Neural crest cell (in vitro differentiated cells): ENCODE measurements at places on chromosomes 5 and 9. TPM values are rescaled to one million over a fixed set of nuclear protein-coding genes. Genes with fewer than 3 reads are reported as not detected.

The CCDC183 gene
- 0.93 and 1.4 TPM in 2 replicates for total RNA-seq

DNA sequence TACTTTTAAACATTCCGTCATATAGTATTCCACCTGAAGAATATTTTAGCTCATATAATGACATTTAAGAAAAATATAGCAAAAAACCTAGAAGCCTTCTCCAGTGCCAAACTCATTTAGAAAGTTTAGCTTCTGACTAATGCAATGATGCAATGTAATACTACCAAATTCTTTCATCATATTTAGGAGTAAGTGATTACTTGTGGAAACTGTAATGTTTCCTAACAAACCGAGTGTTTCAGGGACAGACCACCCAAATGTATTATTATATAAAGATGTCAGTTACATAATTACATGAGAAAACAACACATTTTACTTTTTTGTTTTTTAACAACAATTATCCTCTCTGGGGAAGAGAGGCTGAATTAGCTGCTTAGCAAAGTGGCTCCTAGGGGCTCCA lies 316.2 kb downstream of the ARL15 start:
- H3K4me1 ChIP-seq: peaks cover 18% of the 10 kb centered on the region
- no peaks in the 10 kb centered on the region for H3K27me3 ChIP-seq
- H3K27ac ChIP-seq: no peak overlapping the region
- H3K36me3 ChIP-seq: peaks cover 2% of the 10 kb centered on the region
- H3K4me3 ChIP-seq: no peak overlapping the region
- DNase-seq: no peak

GRCh38 chr5:124859027-124859426 lies 112.6 kb upstream of the ZNF608 start:
- H3K36me3 ChIP-seq: no peaks in the 10 kb centered on the region
- no peak overlapping the region for H3K27ac ChIP-seq
- no peaks in the 10 kb centered on the region for H3K27me3 ChIP-seq
- no peak overlapping the region for H3K4me3 ChIP-seq
- DNase-seq: no peak
- peaks cover 15% of the 10 kb centered on the region for H3K4me1 ChIP-seq

The FAM221B gene
- total RNA-seq: 0.19 and 0.43 TPM in 2 replicates

DNA sequence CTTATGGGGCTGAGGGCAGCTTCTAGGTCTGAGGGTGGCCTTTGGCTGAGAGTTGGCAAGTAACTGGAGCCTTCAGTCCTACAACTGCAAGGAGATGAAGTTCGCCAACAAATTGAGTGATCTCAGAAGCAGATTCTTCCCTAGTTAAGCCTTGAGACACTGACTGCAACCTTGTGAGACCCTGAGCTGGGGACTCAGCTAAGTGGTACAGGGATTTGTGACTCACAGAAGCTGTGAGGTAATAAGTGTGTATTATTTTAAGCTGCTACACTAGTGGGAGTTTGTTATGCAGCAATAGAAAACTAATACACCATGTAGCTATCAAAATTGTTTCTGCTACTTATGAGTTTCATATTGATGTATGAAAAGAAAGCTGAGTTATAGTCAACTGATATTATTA lies 279.2 kb downstream of the PIK3R1 start:
- peaks cover 26% of the 10 kb centered on the region for H3K36me3 ChIP-seq
- no peak overlapping the region for H3K4me3 ChIP-seq
- H3K27ac ChIP-seq: no peak overlapping the region
- H3K27me3 ChIP-seq: no peaks in the 10 kb centered on the region

DNA sequence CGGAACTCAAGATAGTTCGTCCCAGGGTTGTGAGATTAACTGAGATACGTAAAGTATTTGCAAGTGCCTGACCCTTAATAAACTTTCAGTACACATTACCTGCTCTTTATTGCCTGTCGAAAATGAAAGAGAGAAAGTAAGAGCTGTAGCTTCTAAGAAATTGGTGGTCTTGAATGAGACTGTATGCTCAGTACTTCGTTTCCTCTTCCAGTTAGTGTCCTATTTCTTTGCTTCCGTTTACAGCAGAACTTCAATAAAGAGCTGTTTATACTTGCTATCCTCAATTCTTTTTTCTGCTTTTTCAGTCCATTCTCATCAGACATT lies 534 bp downstream of the SRFBP1 start:
- H3K36me3 ChIP-seq: peaks cover 24% of the 10 kb centered on the region
- peak overlapping the region; percentile 99 for H3K4me3 ChIP-seq
- H3K4me1 ChIP-seq: peaks cover 24% of the 10 kb centered on the region
- no peak for DNase-seq

The PCDHAC2 gene
- 1.8 and 1.9 TPM in 2 replicates for total RNA-seq

- DNase-seq: no peak
- H3K4me3 ChIP-seq: peak overlapping the region; percentile 98
- H3K27ac ChIP-seq: no peak overlapping the region
- H3K36me3 ChIP-seq: peaks cover under 1% of the 10 kb centered on the region
- peaks cover 29% of the 10 kb centered on the region for H3K4me1 ChIP-seq
- no peaks in the 10 kb centered on the region for H3K27me3 ChIP-seq
These were observed 820 bp upstream of the NFX1 start for GRCh38 chr9:33289496-33289895.

DNA sequence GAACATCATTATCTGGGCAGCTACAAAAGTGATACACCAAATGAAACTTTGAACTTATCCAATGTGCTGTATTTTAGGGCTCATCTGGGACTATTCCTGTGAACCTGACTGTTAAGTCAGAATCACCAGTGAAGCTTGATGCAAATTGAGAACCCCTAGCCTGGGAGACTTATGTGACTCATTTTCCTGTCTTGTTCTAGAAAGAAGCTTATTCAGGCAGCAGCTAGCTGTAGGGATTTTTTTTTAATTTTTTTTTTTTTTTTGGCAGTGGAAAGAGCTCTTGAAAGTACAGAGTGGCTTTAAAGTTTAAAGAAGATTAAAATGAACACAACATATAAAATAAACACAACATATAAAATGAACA lies 81.1 kb upstream of the TNFAIP8 start:
- peaks cover 3% of the 10 kb centered on the region for H3K4me1 ChIP-seq
- no peak for DNase-seq
- H3K27me3 ChIP-seq: no peaks in the 10 kb centered on the region
- H3K36me3 ChIP-seq: peaks cover 3% of the 10 kb centered on the region

DNA sequence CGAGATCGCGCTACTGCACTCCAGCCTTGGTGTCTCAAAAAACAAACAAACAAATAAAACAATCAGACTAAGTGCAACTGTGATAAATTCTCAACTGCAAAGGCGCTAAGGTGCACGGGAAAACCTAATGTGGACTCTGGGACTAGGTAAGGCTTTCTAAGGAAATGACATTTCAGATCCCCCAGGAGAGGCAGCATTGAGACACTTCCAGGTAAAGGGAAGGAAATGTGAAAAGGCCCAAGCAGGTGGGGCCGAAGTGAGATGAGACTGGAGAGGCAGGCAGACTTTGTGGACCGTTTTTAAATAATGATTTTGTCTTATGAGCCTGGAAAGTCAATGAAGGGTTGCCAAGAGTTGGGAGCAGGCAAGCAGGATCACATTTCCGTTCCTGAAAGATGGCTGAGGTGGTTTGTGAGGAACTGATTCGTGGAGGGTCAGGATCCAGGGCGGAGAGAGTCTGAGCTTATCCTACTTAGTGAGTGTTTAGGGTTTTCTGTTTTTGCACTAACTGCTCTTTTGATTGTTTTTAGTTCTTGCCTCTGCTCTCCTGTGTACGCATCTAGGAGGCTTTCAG lies 2.0 kb upstream of the APBA1 start:
- no peak for DNase-seq
- no peaks in the 10 kb centered on the region for H3K36me3 ChIP-seq
- H3K27ac ChIP-seq: no peak overlapping the region
- peaks cover 17% of the 10 kb centered on the region for H3K4me1 ChIP-seq
- H3K27me3 ChIP-seq: peaks cover 21% of the 10 kb centered on the region

The CDO1 gene
- 27.6 and 28.9 TPM in 2 replicates for total RNA-seq

DNA sequence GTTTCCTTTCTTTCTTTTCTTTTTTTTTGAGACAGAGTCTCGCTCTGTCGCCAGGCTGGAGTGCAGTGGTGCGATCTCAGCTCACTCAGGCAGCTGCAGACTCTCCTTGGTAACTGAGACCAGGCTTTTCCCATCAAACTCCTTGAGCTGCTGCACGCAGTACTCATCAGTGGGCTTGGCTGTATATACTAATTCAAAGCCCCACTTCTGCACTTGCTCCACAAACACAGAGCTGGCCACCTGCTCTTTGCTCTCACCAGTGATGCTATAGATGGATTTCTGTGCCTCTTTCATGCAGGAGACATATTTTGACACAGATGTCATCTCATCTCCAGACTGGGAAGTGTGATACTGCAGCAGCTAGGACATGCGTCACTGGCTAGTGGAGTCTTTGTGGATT lies 252.7 kb downstream of the AP3B1 start:
- no peak overlapping the region for H3K27ac ChIP-seq
- no peak for DNase-seq
- H3K27me3 ChIP-seq: no peaks in the 10 kb centered on the region

- peaks cover 13% of the 10 kb centered on the region for H3K27me3 ChIP-seq
- no peak overlapping the region for H3K27ac ChIP-seq
- H3K4me3 ChIP-seq: no peak overlapping the region
- H3K4me1 ChIP-seq: peaks cover 6% of the 10 kb centered on the region
These were observed 318.2 kb downstream of the SLCO4C1 start for GRCh38 chr5:101977729-101978345.

The PCBD2 gene
- total RNA-seq: 11.8 and 12.1 TPM in 2 replicates

- DNase-seq: no peak
These were observed 72.7 kb downstream of the MTRR start for GRCh38 chr5:7941692-7942091.

DNA sequence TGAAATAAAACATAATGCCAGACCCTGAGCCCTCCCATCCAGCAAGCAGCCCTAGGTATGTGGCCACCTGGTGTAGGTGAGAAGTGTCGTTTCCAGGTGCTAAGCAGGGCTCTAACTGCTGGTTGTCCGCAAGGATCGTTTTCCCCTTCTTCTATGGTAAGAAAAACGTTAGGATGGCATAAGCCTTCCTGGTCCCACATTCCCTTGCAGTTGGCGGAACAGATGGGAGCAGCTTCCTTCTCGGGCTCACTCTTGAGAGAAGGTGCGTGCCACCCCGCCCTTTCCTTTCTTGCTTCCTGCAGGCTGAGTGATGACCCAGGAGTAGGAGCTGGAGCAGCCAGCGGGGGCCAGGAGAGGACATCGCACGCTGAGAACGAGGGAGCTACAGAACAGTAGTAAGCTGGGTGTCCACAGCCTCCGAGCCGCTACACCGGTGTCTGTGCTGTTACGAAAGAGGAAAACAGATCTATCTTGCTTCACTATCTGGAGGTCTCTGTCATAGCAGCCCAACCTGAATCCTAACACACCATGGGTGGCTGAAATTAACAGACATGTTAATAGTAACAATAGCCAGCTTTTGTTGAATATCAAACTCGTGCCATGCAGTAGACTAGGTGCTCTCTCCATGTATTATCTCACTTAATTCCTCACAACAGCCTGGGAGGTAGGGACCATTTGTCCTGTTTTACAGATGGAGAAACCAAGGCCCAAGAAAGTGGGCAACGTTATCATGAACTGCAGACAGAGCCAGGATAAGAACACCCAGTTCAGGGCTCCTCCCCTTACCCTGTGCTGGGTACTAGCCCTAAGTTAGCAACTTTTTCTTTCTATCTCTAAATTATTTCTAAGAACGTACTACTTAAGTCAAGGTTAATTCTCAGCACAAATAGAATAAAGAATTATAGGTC lies 139.8 kb downstream of the COL23A1 start:
- peaks cover 3% of the 10 kb centered on the region for H3K36me3 ChIP-seq
- H3K4me1 ChIP-seq: peaks cover 31% of the 10 kb centered on the region
- H3K4me3 ChIP-seq: no peak overlapping the region
- no peak for DNase-seq

- no peak overlapping the region for H3K4me3 ChIP-seq
- peaks cover 29% of the 10 kb centered on the region for H3K36me3 ChIP-seq
- H3K4me1 ChIP-seq: no peaks in the 10 kb centered on the region
- no peaks in the 10 kb centered on the region for H3K27me3 ChIP-seq
- no peak for DNase-seq
- no peak overlapping the region for H3K27ac ChIP-seq
These were observed 23.2 kb upstream of the PSAT1 start for GRCh38 chr9:78273761-78274160.

- no peak for DNase-seq
- peaks cover 16% of the 10 kb centered on the region for H3K36me3 ChIP-seq
- no peaks in the 10 kb centered on the region for H3K4me1 ChIP-seq
- H3K4me3 ChIP-seq: no peak overlapping the region
- H3K27me3 ChIP-seq: no peaks in the 10 kb centered on the region
These were observed 47.8 kb downstream of the KDM4C start for GRCh38 chr9:6805532-6805931.

- H3K27ac ChIP-seq: no peak overlapping the region
- no peak for DNase-seq
- H3K4me3 ChIP-seq: no peak overlapping the region
These were observed 80.1 kb downstream of the EGFLAM start for GRCh38 chr5:38338455-38338854.

The TMEM203 gene
- total RNA-seq: 45.0 and 49.7 TPM in 2 replicates

- H3K27me3 ChIP-seq: no peaks in the 10 kb centered on the region
- no peak for DNase-seq
- H3K27ac ChIP-seq: no peak overlapping the region
- no peak overlapping the region for H3K4me3 ChIP-seq
- H3K36me3 ChIP-seq: peaks cover 3% of the 10 kb centered on the region
These were observed 770.3 kb downstream of the KCTD16 start for GRCh38 chr5:144941004-144941403.

DNA sequence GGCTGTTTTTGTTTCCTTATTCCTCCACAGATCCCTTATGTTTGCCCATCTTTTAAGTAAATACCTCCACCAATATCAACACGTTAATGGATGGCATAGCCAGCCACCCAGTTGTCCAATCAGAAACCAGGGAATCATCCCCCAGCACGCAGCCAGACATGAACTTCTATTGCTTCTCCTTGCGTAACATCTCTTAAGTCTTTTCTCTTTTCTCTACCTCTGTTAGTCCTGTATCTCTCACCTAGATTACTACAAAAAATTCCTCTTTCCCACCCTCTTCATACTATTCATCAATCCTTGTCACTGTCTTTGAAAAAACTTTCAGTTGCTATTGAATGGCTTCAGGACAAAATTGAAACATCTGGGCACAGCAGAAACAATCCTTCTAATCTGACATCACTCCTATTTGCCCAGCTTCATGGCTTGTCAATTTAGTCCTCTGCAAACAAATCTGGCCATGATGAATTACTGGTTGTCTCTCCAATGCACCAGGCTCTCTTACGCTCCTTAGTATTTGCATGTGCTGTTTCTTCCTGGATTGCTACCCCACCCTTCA lies 349.3 kb downstream of the RAB3C start:
- peaks cover 28% of the 10 kb centered on the region for H3K4me1 ChIP-seq
- no peaks in the 10 kb centered on the region for H3K27me3 ChIP-seq
- DNase-seq: no peak
- peaks cover 2% of the 10 kb centered on the region for H3K36me3 ChIP-seq
- H3K27ac ChIP-seq: no peak overlapping the region

GRCh38 chr5:42930934-42931333 lies 109.2 kb downstream of the ANXA2R start:
- peaks cover 6% of the 10 kb centered on the region for H3K36me3 ChIP-seq
- H3K27ac ChIP-seq: no peak overlapping the region
- DNase-seq: no peak
- H3K27me3 ChIP-seq: peaks cover 19% of the 10 kb centered on the region
- no peaks in the 10 kb centered on the region for H3K4me1 ChIP-seq
- H3K4me3 ChIP-seq: no peak overlapping the region

The FGFR4 gene
- total RNA-seq: 5.4 and 7.1 TPM in 2 replicates

The TMEM161B gene
- total RNA-seq: 16.7 and 16.9 TPM in 2 replicates
